HuH-7.5 (cell line): ENCODE measurements at places on chromosomes 3 and 15.

- DNase-seq: peak; percentile 39
Measured at GRCh38 chr15:69729167-69729748, 276.6 kb downstream of the RPLP1 start.

GRCh38 chr3:31230425-31231223, 302.1 kb upstream of the STT3B start:
- no peak for DNase-seq

- peak; percentile 31 for DNase-seq
Measured at GRCh38 chr3:153257673-153258351, 95.8 kb downstream of the RAP2B start.

- no peak for DNase-seq
Measured at GRCh38 chr3:195884691-195885035, 23.7 kb downstream of the TNK2 start.

GRCh38 chr15:40102897-40103858, 5.5 kb downstream of the BMF start:
- no peak for DNase-seq

DNA sequence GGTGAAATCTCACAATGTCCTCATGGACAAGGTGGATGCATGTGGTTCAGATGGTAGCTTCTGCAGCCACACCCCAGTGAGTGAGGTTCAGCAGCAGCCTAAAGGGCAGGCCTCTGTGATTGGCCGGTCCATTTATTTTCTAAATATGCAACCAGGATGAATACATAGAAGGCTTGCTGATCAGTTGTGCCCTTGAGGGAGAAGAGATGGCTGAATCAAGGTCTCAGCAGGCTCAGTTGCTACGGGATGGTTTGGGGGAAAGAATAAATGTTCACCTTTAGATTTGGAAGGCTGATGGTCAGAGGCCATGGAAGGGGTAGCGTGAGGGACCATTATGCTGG, 53.7 kb upstream of the FGD5 start:
- DNase-seq: no peak

DNA sequence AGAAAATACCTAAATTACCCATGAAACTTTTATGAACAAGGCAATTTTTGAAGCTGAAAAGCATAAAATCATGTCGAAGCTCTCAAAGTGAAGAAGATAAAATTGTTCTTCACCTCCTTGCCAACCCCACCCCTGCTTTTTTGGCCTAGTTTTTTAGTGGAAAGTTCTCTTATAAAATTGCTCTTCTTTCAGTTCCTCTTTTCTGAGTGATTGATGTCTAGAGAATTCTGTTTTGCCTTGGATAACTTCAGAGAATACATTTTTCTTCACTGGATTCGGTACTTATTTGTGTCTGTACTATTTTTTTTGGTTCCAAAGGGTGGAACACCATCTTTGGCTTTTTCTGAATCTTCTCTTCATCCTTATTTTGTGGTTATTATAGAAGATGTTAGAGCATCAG, 25.0 kb upstream of the PYDC2 start:
- no peak for DNase-seq

- DNase-seq: no peak
Measured at GRCh38 chr3:22175947-22176346, 424.9 kb upstream of the ZNF385D start.

DNA sequence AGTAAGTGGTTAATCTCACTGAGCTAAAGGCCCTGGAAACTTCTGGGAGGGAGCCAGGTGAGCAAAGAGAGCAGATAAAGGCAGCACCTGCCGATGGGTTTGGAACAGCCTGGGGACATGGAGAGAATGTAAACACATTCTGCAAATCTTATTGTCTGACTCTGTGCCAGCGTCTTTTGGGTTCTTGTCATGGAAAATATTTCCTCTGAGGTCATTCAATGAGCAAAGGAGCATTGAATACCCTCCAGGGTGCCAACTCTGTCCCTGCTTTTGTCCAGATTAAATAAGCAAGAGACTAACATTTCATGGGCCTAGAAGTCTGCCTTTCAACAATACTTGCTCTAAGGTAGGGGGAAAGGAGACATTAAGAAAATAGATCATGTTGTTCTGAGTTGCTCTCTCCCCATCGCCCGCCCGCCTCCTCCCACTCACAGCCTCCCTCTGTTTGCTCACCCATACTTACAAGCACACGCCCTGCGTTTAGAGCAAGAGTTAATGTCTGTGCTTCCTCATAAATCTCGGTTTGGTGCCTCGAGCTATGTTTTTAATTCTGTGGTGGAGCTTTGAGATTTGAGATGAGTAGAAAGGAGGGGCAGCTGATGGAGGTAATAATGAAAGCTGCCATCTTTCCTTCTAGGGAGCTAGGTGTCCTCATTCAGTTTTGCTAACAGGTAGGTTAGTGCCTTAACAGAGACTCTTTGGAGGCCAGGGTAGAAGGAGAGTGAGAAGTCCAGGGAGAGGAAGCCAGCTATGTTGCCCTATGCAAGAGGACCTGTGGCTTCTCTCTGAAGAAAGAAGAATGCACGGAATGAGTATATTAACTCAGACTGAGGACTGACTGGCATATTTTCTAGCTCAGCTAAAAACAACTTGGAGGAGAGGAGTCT, 132.9 kb downstream of the TPRG1 start:
- no peak for DNase-seq

DNA sequence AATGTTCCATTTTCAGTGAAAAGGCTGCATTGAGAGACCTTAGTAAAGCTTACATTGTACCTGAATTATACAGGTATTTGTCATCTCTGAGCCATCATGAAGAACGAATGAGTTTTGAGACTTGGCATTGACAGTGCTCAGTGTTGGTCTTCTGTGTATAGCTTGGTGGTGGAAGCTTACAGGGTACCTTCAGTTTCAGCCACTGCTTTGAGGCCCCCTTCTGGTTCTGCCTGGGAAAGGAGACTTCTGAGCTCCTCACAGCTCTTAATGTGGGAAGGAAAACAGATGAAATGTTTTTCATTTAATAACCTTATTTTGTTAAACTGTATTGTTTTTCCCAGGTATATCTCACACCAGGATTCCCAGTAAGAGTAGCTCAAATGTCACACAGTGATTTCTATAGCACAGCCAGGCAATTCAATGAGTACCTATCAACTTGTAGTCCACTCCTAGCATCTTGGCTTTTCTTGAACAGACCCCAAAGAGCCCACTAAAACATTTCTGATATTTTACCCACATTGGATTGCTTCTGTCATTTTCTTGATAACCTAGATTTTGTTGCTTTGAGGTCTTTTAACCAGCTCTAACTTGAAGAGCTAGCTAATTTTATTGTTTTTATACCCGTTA, 5.6 kb downstream of the SERPINI1 start:
- no peak for DNase-seq

DNA sequence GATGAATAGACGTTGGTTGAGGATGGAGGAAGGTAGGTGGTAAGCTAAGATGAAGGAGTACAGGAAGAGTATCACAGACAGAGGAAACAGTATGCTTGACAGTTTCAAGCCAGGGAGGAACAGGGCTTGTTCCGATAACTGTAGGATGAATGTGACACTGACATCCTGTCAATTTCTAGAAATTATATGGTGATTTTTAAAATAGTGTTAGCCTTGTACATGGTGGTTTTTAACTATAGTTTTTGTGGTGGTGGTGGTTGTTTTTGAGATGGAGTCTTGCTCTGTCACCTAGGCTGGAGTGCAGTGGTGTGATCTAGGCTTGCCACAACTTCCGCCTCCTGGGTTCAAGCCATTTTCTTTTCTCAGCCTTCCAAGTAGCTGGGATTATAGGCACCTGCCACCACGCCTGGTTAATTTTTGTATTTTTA, 92.8 kb downstream of the FNDC3B start:
- DNase-seq: no peak

GRCh38 chr3:143121241-143122088, 1.9 kb downstream of the CHST2 start:
- DNase-seq: no peak

- no peak for DNase-seq
Measured at GRCh38 chr15:56794165-56794552, 60.9 kb upstream of the ZNF280D start.

GRCh38 chr15:47504624-47505256, 212.6 kb upstream of the SEMA6D start:
- no peak for DNase-seq

DNA sequence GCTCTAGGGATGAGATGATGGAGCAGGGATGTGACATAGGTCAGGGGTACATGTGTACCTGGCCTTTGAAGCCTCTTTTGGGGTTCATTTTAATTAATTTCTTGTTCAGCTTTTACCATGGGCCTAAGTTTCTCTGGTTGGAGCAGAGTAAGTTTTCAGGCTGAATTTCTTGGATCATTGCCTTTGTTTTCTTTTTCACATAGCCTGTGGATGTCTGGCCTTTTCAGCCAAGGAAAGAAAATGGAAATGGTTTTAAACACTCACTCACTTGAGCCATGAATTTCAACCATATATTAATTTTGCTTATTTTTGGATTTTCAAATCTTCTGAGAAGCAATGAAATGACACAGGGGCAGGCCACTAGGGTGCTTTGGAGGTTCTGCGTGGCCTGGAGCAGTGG, 30.2 kb downstream of the CACNA1D start:
- DNase-seq: no peak

DNA sequence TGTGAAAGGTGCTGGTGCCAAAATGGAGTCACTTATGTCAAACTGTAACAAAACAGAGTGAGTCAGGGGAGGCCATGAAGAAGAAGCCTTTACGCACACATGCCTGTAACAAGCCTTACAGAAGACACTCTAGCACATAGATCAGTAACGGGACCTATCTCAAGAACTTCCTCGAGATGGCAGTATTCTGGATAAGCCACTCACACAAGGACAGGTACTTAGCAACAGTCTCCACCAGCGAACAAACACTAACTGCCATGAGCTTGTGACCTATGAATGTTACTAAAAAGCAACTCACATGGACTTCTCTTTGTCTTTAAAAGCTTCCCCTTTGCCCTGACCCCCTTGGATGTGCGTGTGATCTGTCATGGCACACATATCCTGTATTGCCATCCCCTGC, 235.1 kb downstream of the CD47 start:
- DNase-seq: no peak

- no peak for DNase-seq
Measured at GRCh38 chr3:73148682-73149081, 87.2 kb downstream of the EBLN2 start.
